ENCODE measurements at places on chromosomes 5 and 9.
A peak's percentile ranks its signal among the peaks of the same experiment; 100 is the strongest.

DNA sequence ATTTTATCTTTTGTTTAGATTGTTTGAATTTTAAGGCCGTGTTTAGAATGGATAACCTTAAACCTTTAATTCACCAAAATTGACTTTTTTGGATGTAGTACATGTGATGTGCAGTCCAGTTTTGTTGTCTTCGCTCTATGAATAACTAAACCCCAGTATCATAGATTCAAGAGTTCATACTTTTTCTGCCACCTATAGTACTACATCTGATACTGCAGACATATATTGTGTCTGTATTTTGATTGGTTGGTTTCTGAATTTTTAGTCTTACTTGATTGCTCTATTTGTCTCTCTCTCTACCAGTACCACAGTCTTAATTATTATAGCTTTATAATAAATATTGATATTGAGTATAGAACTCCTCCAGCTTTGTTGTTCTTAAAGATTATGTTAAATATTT lies 58.1 kb downstream of the PPIP5K2 start:
- peak; percentile 1 for DNase-seq

DNA sequence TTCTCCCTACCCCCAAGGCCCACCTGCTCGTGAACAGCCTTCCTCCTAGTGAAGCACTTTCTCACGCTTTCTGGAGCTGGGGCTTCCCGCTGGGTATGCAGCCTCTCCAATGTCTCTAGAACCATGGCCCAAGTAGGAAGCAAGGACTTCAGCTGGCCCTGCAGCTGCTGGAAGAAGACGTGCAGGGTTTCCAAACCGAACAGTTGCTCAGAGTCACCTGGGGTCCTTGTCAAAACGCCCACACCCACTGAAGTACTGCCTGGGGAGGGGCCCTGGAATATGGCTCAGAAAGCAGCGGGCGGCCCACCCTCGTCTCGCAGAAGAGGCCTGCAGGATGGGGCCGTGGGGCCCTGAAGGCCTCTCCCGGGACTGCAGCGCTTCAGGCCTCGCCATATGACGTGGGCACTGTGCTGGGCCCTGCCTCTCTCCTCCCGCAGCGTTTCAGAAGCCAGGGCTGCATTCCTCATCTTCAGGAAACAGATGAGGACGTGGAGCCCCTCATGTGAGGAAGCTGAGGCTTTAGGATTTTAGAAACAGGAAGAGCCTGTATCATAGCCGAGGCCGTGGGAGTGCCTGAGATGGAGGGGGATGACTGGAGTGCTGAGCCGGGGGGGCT lies 116.0 kb upstream of the LMX1B start:
- no peak for DNase-seq

- no peak for DNase-seq
These were observed 44.7 kb downstream of the LRSAM1 start for GRCh38 chr9:127495884-127496555.

DNA sequence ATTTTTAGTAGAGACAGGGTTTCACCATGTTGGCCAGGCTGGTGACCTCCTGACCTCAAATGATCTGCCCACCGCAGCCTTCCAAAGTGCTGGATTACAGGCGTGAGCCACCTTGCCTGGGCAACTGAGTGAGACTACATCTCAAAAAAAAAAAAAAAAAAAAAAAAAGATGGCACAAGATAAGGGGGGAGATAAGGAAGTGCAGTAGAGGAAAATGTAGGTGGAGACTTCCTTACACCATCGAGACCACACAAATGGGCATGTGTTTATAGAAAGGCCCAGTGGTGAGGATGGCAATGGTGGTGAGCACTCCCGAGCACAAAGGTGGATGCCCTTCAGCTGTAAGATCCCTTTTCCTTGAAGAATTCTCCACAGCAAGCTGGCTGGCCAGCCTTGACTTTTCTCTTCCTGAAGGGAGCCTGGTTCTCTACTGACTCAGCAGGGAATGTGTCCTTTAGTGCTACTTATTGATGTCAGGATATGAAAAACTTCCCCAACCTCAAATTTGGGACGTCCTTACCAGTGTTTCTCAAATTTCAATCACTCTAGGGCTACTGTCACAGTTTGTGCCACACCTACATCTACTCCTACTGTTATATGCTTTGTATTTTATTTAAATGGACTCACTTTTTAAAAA lies 28.2 kb downstream of the ERGIC1 start:
- peak; percentile 37 for DNase-seq

DNA sequence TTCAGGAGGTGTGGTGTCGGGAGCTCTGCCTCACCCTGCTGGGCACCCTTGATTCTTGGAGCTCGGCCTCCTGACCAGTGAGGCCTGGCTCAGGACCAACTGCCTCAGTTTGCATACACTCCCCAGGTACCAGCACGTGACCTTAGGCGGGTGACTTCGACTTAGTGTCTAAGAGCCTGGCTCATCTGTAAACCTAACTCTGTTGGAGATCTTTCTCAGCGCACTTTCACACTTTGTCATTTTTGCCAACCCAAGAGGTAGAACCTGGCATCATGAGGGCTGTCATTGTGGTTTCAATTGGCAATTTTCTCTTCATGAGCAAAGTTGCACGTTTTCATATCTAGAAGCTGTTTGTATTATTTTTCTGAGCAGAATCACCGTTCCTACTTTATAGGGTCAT lies 13.4 kb upstream of the WNK2 start:
- DNase-seq, result no peak

GRCh38 chr5:110900829-110901228 lies 162.0 kb downstream of the SLC25A46 start:
- DNase-seq, result peak; percentile 92

DNA sequence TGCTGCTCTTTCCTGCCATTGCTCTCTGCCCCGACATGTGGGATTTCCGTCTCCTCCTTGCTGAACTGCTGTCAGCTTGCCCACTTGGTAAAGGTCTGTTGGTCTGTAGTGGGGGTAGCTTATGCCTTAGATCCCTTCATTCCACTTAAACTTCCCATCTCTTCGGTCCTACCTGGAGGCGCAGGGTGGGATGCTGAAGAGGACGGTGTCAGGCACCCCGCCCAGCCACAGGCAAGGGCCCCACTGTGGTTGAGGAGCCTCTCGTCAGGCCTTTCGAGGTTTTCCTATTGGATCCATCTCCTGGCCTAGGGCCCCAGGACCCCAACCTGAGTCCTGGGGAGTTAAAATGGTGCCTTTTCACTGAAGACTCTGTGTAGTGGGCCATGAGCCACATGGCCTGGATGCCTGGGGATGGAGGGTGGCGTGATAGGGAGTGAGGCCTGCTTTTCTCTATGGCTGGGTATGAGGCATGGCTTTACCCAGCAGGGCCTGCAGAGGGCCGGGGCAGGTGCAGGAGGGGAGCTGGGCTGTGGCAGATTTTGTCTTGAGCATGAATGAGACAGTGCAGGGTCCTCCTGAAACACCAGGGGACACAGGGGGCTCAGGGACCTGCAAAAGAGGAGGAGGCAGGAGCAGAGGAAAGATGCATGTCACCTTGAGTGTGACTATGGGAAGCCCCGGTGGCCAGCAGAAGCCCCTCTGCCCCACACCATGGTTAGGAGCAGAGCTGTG lies 25.8 kb upstream of the RNF130 start:
- no peak for DNase-seq

- peak; percentile 47 for DNase-seq
These were observed 19.2 kb upstream of the CD180 start for GRCh38 chr5:67215519-67216471.

- DNase-seq, result peak; percentile 56
These were observed 29.2 kb upstream of the ARHGEF28 start for GRCh38 chr5:73596705-73597328.

GRCh38 chr9:91181541-91181940 lies 180.2 kb downstream of the AUH start:
- no peak for DNase-seq

GRCh38 chr5:68521776-68522175 lies 306.2 kb downstream of the PIK3R1 start:
- no peak for DNase-seq

DNA sequence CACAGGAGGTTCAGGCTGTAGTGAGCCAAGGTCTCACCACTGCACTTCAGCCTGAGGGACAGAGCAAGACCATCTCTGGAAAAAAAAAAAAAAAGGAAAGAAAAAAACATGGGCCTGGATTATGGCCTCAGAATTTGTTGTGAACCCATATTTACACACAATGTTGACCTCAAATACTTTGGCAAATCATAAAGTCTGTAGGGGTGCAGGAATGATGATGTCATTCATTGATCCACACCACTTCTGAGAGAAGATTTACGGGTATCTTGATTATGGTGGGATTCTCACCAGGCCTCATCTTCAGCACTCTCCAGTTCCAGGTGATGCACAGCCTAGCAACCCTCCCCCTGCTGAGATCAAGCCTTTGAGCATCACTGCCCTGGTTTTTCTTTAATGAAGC lies 156.9 kb downstream of the CDH6 start:
- DNase-seq, result no peak

DNA sequence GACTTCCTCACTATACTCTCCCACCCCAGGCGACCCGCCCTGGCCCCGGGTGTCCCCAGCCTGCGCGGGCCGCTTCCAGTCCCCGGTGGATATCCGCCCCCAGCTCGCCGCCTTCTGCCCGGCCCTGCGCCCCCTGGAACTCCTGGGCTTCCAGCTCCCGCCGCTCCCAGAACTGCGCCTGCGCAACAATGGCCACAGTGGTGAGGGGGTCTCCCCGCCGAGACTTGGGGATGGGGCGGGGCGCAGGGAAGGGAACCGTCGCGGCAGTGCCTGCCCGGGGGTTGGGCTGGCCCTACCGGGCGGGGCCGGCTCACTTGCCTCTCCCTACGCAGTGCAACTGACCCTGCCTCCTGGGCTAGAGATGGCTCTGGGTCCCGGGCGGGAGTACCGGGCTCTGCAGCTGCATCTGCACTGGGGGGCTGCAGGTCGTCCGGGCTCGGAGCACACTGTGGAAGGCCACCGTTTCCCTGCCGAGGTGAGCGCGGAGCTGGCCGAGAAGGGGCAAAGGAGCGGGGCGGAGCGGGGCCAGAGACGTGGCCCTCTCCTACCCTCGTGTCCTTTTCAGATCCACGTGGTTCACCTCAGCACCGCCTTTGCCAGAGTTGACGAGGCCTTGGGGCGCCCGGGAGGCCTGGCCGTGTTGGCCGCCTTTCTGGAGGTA lies 2.1 kb downstream of the CA9 start:
- DNase-seq, result no peak

DNA sequence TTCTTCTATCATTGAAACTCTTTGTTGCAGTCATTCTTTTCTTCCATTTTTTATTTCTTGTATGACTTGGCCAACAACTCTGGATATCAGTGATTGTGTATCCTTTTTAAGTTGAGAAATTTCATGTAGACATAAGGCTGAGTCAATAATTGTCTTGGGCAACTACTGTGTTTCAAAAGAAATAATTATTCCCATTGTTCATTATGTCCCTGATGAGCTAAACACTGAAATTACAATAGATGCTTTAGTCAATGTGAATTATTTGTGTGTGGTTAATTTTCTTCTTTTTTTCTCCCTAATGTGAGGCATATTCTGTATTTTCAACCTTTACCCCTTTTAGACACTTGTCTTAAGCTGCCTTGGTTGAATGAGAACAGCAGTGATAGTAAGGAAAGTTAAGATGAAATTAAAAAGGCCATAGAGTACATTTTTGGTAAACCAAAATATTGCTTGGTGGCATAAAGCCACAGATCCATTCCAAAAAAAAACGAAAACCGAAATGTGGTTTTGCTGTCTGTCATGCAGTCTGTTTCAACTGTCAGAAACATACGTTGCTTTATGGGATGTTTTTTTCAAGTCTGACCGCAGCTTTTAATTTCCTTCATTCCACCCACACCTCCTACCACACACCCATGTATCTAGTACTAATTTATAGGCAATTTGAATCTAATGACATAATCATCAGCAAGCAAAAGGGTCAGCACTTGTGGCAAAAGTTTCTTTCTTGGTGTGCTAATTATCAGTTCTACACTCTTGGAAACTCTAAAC lies 21.1 kb downstream of the TLE4 start:
- DNase-seq, result no peak

- peak; percentile 16 for DNase-seq
These were observed 83.4 kb upstream of the SMIM23 start for GRCh38 chr5:171702135-171702770.

GRCh38 chr5:157345485-157345884 lies 79.6 kb downstream of the CYFIP2 start:
- no peak for DNase-seq

GRCh38 chr9:124248066-124248465 lies 9.7 kb upstream of the NEK6 start:
- DNase-seq, result no peak

DNA sequence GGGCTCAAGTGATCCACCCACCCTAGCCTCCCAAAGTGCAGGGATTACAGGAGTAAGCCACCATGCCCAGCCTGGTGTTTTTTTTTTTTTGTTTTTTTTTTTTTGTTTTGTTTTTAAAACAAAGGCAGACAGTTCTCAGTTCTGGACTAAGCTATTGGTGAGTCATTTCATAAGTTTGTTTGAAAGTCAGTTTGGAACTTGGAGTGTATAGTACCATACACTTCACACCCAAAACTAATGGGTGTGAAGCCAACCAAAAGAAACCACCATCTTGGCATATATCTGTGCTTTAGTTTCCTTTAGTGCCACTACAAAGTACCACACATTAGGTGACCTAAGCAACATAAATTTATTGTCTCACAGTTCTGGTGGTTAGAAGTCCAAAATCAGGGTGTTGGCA lies 13.4 kb downstream of the MAST4 start:
- no peak for DNase-seq

DNA sequence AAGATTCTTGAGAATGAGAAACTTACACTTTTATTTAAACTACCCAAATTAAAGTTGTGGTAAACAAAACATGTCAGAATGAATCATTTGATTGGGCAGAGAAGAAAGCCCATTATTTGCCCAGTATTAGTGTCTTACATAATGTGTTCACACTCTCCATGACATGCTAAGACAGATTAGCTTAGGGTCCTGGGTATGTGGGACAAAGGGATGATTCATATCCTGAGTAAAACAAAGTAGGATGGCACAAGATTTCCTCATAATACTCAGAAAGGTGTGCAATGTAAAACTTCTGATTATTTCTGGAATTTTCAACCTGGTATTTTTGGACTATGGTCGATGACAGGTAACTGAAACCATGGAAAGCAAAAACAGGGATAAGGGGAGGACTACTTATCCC lies 183.9 kb upstream of the POU5F2 start:
- peak; percentile 5 for DNase-seq

DNA sequence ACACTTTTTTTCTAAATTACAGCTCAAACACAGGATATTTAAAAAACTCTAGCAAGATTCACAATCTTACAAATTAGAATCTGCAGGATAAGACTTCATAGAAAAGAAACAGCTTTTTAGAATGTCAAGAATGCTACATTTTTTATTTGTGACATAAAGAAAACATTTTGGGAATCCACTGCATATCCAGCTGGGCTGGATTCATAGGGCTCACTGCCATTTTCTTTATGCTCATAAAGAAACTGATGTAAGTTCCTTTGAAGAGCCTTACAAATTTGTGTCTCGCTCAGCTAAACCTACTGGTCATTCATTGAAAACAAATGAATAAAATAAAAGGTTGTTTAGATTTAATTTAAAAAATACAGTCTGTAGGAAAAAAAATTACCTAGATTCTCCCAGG lies 332.3 kb downstream of the TRPM3 start:
- no peak for DNase-seq

- DNase-seq, result peak; percentile 36
These were observed 572.9 kb downstream of the ACTL7B start for GRCh38 chr9:108282872-108283271.

- no peak for DNase-seq
These were observed 35.4 kb upstream of the TGFBR1 start for GRCh38 chr9:99069546-99069945.

GRCh38 chr5:137478043-137478442 lies 21.1 kb downstream of the SPOCK1 start:
- no peak for DNase-seq
